ENCODE measurements at places on chromosomes 3 and 15.

DNA sequence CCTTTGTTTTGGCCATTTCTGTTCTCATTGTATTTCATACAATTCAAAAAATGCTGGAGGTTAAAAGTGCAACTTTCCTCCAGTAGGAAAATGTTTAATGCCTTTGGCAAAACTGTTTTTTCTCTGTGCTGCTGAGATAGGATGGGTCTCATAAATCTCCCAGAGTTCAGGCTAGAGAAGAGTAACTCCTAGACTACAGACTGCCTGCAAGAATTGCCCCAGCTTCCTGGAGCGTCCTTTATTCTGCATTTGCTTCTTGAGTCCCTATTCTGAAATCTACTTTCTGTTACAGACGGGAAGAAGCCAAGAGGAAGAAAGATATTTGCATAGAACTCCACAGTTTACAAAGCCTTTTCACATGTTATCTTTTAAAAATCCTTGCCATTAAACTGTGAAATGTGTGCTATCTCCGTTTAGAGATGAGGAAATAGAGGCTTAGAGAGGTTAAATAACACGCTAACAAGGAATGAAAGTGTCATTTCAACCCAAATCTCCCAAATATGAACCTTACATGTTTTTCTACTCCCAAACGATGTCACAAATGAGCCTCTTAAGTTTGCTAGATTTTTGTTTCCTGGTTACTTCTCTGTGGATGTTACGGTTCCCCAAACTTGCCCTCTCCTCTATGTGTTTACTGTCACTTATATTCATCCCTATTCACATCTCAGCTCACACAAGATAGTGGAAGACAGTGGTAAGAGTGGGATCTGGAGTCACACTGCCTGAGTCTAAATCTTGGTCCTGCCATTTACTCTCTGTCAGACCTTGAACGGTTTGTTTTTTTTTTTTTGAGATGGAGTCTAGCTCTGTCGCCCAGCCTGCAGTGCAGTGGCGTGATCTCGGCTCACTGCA lies 17.4 kb downstream of the NANOGP8 start:
- DNase-seq = no peak

DNA sequence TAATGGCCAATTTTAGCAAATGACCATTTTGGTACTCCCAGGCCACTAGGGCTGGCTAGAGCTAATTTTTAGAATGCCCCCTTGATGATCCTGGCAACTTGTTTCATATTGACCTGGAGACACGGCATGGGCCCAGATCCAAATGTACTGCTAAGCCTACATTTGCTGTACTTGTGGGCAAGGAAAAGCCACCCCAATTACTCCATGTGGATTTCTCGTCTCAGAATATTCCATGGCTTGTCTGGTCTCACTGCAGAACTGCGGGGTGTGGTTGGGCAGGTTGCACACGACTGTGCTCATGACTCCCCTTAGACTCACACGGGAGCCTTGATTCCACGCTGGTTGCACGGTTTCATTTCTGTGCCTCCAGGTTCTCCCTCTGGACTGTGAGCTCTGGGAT lies 140.9 kb downstream of the RPLP1 start:
- no peak for DNase-seq

DNA sequence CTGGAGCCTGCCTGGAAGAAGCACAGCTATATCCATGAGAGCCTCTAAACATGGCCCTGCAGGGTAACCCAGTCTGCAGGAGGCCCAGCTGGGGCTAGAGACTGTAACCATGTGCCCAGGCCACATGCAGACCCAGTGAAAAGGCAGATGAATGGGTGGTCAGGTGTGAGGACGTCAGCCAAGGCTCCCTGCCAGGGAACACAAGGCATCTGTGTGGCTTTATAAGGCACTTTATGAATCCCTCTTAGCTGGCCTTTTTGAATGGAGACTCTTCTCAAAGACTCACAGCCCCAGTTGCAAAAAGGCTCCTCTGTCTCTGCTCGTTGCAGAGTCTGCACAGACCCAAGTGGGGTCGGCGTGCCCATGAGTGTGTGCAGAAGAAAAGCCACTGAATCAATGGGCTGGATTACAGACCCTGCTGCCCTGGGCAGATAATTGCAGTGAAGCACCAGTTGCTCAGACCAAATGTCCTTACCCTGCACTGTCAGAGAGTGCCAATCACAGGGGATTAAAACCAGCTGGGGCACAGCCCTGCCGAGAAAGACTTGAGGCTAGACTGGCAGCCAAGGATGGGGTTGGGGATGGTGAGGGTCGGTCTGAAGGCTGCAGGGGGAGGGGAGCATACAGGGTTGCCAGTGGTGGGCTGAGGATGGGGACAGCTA lies 154.2 kb downstream of the RAB11A start:
- no peak for DNase-seq

DNA sequence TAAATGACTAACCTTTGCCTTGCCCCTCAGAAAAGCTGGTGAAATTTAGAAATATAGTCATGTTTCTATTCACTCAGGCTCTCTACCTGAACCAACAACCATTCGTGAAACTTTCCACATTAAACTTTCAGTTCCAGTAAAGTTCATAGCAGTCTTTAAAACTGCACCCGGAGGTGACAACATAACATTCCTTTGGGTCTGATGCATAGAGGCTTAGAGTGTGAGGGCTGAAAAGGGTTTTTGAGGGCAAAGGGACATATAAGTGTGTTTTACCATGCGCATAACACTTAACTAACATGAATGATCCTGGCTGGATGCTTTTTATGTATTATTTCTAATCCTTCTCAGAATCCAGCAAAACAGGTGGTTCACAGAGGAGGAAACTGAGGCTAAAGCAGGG lies 471.7 kb upstream of the MCTP2 start:
- no peak for DNase-seq

GRCh38 chr3:175433026-175433674 lies 574.0 kb downstream of the NAALADL2 start:
- no peak for DNase-seq

Measured in activated T-helper 1 cell treated with anti-CD3 and anti-CD28 coated beads, Interleukin-2, amount 50 U/mL, for 16 hours (primary cell).